Thoracic aorta (tissue), 2 donors: ENCODE measurements at places on chromosomes 3 and 15. TPM values are rescaled to one million over a fixed set of nuclear protein-coding genes. Genes with fewer than 3 reads are reported as not detected.
A peak's percentile ranks its signal among the peaks of the same experiment; 100 is the strongest.

- no peak for DNase-seq
Measured at GRCh38 chr3:63037116-63037515, 161.9 kb upstream of the CADPS start.

GRCh38 chr15:58771621-58772250, 634 bp downstream of the MINDY2 start:
- no peak for DNase-seq

GRCh38 chr3:63927422-63928280, 15.5 kb upstream of the SCAANT1 start:
- no peak for DNase-seq

GRCh38 chr15:60374628-60375081, 23.1 kb downstream of the ANXA2 start:
- DNase-seq, result peak; percentile 62

DNA sequence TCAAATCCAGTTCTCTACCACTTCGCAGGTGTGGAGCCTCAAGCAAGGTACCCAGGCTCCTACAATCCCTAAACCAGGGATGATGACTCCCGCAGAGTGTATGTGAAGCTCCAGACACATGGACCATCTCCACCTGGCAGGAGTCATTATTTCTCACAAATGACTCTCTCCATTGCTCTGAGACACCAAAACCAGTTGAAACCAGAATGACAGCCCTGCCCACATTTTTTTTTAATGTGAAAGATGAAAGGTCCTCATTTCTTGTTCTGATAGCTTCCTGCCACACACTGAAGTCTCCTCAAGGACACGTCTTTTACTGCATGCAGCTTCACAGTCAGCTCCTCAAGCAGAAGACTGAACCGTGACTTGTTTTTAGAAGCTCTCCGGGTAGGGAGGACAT, 61.4 kb upstream of the ZBTB38 start:
- no peak for DNase-seq

GRCh38 chr15:43274136-43274535, 7.4 kb upstream of the TGM5 start:
- no peak for DNase-seq

GRCh38 chr15:62619526-62619925, 423.0 kb upstream of the TPM1 start:
- no peak for DNase-seq

- DNase-seq, result no peak
Measured at GRCh38 chr3:54376142-54376807, 253.9 kb downstream of the CACNA2D3 start.

DNA sequence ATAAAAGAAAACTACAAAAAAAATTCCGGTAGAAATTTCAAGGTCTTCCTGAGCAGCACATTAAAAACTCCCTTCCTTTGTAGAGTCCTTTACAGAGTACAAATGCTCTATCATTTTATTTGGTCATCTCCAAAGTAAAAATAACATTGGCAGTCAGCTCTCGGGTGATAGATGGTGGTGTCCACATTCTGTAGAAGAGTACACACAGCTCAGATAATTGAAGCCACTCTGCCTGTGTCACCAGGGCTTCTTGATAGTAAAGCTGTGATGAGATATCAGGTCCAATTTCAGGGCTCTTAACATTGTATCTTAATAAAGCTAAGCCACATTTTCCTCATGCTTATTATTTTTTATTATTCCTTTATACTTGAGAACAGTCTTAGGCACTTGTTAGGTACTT, 371.6 kb downstream of the TAFA4 start:
- no peak for DNase-seq

GRCh38 chr15:56105855-56106254, 112.4 kb upstream of the NEDD4 start:
- DNase-seq, result no peak

GRCh38 chr3:149058602-149059001, 27.7 kb downstream of the HLTF start:
- DNase-seq, result no peak

DNA sequence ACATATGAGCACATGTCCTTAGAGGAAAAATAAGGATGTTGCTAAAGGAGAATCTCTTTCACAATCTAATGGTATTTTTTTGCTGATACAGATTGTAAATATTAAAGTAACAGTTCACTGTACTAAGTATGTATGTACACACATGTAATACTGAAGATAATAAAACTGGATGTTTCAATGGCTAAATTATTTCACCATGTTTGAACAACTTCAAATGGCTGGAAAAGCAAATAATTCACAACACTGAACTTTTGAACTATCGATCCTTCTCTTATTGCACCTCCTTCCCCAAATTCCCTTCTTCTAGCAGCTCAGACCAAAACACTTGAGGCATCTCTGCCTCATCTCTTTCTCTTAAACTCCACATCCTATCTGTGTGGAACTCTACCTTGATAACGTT, 149.5 kb downstream of the EPHA3 start:
- DNase-seq, result no peak

GRCh38 chr3:156643729-156644389, 30.5 kb upstream of the TIPARP start:
- DNase-seq, result no peak

GRCh38 chr3:180646187-180646790, 33.0 kb downstream of the CCDC39 start:
- DNase-seq, result no peak

GRCh38 chr3:104367000-104367399, 999.7 kb upstream of the ALCAM start:
- no peak for DNase-seq

DNA sequence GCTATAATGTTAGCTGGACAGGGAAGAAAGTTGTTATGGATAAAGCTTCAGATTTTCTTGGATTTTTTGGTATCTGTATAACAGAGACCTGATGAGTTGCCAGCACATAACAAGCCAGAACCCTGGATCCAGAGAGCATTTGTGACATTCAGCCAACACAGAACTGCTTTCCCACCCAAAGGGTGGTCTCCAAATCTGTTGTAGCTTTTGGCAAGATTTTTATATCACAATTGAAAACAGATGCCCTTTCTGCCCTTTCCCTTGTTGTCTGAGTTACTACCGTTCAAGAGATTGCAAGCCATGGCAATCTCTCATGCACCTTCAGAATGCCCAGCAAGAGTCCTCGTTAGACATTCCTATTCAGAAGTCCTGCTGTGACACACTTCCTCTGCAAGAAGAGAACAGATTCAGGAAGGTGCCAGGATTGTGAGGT, 107.6 kb upstream of the FGF7 start:
- DNase-seq, result no peak

DNA sequence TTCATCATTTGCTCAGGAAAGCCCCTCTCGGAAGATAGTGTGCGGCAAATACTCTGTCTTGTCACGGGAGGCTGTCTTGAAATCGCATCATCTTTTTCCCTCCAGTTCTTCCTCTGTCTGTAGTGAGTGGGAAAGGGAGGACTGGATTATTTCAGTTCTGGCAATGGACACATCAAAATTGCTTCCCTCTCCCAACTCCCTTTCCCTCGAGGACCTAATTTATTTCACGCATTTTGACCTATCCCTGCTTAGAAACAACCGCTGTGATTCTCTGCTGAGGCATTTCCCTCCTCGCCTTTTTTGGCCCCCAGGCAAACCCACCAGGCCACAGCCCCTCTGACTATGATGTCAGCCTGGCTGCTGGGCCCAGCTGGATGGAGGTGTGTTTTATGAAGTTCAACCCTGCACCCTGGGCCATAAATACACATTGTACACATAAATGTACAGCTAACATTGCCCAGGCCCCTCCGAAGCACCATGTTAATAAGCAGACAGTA, 138.7 kb upstream of the LRTM1 start:
- DNase-seq, result no peak

DNA sequence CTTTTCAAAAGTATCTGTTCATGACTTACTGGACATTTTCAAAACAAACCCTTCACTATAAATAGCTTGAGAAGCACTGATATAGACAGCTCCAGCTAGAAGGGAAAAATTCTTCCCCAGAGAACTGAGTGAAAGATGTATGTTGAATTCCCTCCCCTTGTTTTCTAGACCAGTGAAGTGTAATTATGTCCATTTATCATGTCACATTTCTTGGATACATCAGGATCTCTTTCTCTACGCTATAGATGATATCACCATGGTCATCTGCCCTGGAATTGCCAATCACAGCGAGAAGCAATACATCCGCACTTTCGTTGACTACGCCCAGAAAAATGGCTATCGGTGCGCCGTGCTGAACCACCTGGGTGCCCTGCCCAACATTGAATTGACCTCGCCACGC, 66.3 kb downstream of the RLBP1 start:
- DNase-seq, result no peak

- no peak for DNase-seq
Measured at GRCh38 chr15:71601038-71601834, 209.1 kb upstream of the NR2E3 start.

GRCh38 chr3:106092792-106093191, 224.0 kb upstream of the CBLB start:
- DNase-seq, result no peak

- DNase-seq, result no peak
Measured at GRCh38 chr3:123667784-123668183, 82.9 kb upstream of the HACD2 start.

DNA sequence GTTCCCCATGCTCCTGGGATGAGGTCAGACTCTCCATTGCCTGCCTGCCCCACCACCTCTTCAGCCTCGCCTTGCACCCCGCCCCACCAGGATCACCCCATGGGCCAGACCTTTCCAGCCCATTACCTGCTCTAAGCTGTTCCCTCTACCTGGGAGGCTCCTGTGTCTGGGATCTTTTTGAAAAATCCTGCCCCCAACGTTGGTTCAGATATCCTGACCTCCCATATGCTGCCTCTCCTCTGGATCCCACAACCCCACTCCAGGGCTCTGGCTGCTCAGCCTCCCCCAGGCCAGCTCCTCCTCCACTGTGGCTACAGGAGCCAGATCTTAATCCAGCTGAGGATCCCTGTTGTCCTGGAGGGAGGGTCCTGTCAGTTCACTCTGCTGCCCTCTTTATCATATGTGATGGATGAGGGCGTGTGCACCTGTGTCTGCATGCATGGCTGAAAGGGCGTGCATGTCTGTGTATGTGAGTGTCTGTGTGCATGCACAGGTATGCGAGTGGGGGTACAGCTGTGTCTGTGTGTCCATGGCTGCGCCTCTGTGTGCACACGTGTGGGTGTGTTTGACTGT, 21.7 kb upstream of the ALAS1 start:
- DNase-seq, result no peak

The GOLGA6B gene
- not detected for total RNA-seq

The MEIS2 gene
- 46.4 TPM for total RNA-seq

The FAN1 gene
- total RNA-seq, result 5.8 TPM

The PPM1M gene
- 51.9 TPM for total RNA-seq

The FOXB1 gene
- total RNA-seq, result not detected

The USP19 gene
- 62.5 TPM for total RNA-seq

The KBTBD8 gene
- total RNA-seq, result 0.54 TPM

The CHSY1 gene
- total RNA-seq, result 35.7 TPM

The LAMB2 gene
- total RNA-seq, result 764 TPM

The DOCK3 gene
- 0.71 TPM for total RNA-seq

The GPR27 gene
- total RNA-seq, result 0.54 TPM

The KNL1 gene
- 0.27 TPM for total RNA-seq

The GOLGA6L7 gene
- not detected for total RNA-seq
